AG10803 (cell line): ENCODE measurements at places on chromosomes 11 and 22.

GRCh38 chr11:118918686-118919280 is 6.9 kb downstream of the BCL9L start:
- peak; percentile 61 for DNase-seq

GRCh38 chr11:94511932-94512781 is at the start of gene C11orf97:
C11orf97 (plus strand) TSS chr11:94512461; CDS start chr11:94512529, 68 bp downstream.
- DNase-seq = peak; percentile 25

DNA sequence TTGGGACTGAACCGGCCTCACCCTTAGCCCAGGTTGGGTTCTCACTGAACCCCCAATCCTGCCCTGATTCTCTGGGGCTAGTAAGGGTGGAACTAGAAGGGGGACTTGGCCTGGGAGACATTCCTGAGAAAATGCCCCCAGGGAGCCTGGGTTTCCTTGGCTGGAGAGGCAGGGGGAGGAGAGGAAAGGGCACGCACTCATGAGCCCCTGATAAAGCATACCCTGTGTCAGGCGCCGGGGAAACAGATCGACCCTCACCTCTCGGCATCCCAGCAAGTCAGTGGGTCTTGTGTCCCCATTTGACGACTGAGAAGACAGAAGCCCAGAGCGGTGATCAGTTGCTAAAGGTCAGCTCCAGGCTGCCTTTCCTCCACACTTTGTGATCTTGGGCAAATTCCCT is 47.7 kb upstream of the RTL6 start:
- DNase-seq = no peak

GRCh38 chr11:102592634-102593581 is 32.2 kb downstream of the MMP20 start:
- peak; percentile 31 for DNase-seq

DNA sequence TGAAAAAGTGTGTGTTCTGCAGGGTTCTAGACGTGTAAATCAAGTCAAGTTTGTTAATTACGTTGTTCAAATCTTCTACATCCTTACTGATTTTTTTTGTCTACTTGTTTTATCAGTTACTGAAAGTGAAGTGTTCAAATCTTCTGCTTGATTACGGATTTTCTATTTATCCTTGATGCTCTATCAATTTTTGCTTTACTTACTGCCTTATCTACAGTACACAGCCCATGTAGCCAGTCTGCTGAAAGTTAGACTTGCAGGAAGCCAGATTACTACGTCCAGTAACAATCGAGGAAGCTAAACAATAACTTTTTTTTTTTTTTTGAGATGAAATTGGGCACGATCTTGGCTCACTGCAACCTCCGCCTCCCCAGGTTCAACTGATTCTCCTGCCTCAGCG is 15.6 kb upstream of the C11orf24 start:
- no peak for DNase-seq

DNA sequence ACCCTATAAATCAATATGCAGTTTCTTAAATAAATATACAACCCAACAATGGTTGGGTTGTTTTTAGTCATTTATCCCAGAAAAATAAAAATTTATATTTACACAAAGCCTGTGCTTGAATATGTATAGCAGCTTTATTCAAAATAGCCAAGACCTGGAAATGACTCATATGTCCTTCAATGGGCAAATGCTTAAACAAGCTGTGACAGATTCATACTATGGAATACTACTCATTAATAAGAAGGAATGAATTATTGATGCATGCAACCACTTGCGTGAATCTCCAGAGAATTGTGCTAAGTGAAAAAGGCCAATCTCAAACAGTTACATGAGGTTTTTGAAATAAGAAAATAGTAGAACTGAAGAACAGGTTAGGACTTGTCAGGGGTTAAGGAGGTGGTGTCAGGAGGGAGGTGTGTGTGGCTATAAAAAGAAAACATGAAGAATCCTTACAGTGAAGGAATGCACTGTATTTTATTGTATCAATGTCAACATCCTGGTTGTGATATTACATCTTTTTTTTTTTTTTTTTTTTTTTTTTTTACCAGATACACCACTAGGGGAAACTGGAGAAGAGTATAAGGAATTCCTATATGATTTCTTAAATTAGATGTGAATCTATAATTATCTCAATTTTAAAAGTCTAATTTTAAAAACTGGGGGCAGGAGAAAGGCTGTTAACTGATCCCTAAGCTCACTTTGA is 82.4 kb upstream of the CD44 start:
- no peak for DNase-seq

DNA sequence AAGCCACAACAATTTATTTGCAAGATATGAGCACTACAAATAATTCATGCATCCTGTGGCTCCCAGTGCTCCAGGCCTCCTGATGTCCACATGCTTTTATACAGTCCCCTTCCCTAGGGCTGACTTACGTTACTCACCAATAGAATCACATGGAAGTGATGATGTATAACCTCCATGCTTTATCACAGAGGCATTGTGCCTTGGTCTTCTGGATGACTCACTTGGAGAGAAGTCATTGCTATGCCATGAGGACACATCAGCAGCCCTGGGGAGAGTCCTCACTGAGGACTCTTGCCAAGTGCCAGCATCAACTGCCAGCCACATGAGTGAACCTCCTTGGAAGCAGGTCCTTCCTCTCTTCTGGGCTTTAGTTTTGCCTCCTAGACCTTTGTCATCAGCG is 22.0 kb upstream of the IGSF9B start:
- DNase-seq = peak; percentile 22

- DNase-seq = no peak
These were observed 31.0 kb downstream of the SLC22A6 start for GRCh38 chr11:62953811-62954210.

DNA sequence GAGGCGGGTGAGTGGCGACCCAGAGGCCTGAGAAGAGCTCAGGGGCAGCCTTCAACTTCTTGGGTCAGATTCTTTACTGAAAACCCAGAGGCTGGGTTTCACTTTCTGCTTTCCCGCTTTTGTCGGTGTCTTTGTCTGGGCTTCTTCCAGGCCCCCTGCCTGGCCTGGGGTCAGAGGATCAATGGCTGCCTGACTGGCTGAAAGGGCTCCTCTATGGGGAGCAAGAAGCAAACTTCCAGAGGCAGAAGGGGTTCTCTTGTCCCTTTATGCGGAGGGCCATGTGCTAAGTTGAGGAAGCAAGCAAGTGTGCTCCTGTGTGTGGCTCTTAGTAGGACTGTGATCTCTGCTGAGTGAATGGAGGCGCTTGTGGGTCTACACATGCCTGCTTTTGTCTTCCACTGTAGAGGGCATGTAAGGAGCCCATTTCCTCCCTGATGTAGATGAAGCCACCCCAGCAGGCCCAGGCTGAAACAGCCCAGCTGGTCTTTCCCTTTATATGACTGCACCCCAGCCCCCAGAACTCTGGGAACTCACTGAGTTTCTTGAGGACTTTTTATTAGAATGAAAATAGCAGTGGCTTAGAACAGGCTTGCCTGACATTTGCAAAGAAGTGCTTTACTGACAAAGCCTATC is 1.0 kb upstream of the PKNOX2 start:
- DNase-seq = no peak

DNA sequence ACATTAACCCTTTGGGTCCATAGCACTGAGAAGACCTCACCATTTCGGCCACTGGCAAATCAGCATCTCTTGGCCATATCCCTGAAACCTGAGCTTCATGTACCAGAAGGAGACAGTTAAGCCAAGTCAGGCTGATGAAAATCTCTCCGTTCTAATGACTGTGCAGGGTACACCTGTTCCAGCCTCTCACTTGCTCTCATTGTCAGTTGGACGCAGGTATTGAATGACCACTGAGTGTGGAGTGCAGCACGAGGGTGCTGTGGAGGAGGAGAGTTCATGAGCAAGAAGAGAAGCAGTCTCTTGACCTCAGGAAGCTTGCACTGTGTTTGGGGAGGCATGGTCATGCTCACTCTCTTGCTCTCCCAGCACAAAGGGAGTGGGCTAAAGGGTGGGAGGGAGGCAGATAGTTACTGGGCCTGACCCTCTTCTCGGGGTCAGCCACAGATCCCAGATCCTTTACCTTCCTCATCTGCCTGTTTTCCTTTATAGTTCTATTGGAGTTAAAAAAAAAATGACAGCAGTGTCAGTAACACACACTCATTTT is 65.2 kb downstream of the ZBTB16 start:
- DNase-seq = no peak

DNA sequence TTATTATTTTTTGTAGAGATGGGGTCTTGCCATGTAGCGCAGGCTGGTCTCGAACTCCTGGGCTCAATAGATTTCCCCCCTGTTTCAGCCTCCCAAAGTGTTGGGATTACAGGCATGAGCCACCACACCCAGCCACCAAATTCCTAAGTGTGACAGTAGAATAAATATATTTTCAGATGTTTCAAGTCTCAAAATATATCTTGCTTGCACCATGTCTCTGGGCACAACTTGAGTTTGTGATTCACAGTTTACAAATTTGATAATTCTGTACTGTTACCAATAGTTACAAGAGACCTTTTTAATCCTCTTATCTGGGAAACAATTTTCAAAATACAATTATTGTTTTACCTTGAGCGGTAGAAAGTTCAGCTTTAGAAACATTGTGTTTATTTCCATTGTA is 19.1 kb downstream of the DCPS start:
- peak; percentile 38 for DNase-seq

- DNase-seq = no peak
These were observed 92.9 kb downstream of the NELL1 start for GRCh38 chr11:20762116-20762844.

DNA sequence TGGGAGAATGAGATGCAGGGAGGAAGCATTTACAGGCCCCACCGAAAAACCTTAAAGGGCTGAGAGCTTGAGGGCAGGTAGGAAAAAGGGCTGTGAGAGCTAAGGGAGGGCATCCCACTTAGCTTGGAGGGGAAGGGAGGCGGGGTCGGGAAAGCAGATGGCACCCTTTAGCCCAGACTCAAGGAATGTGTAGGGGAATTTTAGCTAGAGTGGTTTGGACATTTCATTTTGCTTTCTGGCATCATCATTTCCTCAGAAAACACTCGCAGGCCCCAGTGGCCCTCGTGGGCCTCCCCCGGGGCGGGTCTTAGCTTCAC is 846 bp upstream of the STIM1 start:
- DNase-seq = no peak

DNA sequence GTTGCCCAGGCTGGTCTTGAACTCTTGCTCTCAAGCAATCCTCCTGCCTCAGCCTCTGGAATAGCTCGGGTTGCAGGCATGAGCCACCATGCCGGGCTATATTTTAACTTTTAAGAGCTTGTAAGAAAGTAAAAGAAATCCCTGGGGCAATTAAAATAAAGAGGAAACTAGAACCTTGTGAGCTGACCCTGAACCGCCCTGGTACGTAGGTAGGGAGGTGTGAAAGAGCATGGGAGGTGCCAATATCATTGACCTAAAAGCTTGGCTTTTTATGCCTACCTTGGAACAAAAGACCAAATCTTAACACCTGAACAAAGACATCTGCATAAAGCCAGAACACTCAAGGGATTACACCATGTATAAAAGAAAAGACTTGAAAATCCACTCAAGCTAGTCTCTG is 595.1 kb downstream of the SOX6 start:
- no peak for DNase-seq

DNA sequence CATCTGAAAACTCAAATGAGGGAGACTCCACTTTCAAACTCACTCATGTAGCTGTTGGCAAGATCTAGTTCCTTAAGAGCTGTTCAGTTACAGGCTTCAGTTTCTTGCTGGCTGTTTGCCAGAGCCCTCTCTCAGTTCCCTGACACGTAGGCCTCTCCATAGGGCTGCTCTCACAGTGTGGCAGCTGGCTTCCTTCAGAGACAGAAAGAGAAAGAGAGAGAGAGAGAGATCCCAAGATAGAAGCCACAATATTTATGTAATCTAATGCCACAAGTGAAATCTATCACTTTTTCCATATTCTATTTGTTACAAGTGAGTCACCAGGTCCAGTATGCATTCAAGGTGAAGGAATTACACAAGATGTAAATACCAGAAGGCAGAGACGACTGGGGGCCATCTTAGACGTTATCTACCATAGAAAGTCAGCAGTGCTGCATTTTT is 168.8 kb downstream of the RCN1 start:
- peak; percentile 10 for DNase-seq

DNA sequence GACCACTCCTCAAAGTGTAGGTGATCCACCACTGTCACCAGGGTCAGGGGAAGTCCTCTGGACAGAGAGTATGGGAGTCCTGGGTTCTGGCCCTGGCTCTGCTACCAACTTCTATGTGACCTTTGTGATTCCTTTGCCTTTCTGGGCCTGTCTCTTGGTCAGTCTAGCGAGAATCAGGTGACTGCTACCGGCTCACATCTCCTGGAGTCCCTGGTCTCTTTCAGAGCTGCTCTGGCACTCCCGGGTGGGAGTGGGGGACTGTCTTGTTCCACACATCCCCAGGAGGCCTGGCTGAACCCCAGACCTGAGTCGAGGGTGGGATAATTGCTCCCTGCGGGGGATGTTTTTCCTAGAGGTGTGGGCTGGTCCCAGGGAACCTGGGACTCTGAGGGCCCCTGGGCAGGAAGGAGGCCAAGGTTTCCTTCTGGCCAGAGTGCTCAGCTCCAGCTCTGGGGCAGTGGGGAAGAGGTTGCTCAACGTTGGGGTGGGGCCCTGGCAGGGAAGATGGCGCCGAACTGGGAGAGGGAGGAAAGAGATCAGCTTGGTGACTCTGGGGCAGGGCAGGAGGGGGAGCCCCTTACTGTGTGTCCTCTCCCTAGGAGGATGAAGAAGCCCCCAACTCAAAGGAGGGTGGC is 2.1 kb downstream of the SOX10 start:
- DNase-seq = no peak

DNA sequence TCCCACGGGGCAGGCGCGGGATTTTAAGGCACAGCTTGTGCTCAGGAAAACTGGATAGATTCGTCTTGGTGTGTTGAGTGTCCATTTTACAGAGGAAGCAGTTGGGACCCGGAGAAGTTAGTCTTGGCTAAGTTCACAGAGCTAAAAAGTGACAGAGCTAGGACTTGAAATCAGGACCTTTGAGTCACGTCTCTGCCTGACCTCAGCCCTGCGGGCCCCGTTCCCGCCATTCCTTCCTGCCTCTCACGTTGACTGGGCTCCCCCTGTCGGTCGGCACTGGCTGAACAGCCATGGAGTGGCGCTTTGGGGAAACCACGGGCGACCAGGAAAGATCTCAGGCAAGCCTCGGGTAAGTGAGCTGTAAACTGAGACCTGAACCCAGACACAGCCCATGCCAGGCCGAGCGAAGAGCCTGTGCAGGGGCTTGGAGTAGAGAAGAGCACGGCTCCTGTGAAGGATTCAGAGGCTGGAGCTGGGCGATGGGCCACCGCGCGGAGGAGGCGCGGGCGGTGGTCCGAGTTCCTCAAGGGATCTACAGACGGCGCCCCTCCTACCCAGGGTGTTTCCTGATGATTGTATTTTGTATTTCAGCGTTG is 54.1 kb downstream of the WNT11 start:
- DNase-seq = peak; percentile 74

DNA sequence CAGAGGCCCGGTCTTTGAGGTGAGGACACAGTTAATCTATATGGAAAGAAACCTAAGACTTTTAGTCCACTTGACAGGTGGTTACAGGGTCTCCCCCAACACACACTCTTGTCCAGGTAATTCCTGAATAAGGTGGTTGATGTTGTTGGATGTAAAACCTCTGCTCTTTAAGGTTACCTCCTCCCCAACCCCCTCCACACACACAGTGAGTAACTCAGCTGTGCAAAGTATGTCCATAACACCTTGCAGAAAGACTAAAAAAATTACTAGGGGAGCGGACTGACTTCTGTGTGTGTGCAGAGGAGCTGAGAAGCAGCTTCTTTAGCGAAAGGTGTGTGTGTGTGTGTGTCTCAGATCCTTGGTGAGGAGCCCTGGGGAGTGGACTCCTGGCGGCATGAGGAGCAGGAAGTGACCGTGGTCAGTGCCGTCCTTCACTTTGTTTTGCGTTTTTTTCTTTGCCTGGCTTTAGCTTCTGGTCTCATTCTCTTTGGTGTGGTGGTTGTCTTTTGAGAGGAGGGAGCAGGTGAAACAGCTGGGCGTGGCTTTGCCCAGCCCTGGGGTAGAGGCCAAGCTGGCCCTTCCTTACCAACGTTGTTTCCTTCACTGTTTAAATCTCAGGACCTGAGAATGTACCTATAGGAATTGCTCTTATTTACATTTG is 1.7 kb downstream of the ZBED4 start:
- DNase-seq = no peak
